ENCODE measurements at places on chromosomes 1 and 21. TPM values are rescaled to one million over a fixed set of nuclear protein-coding genes. Genes with fewer than 3 reads are reported as not detected.

ETV3 gene
- total RNA-seq, result 29.8 TPM

GFI1 gene
- 22.4 TPM for total RNA-seq

LCE1D gene
- not detected for total RNA-seq

NVL gene
- total RNA-seq, result 48.7 TPM

NR0B2 gene
- total RNA-seq, result not detected

HAO2 gene
- not detected for total RNA-seq

AMY1A gene
- total RNA-seq, result not detected
